SJSA1 (cell line): ENCODE measurements at places on chromosomes 13 and 19. TPM values are rescaled to one million over a fixed set of nuclear protein-coding genes. Genes with fewer than 3 reads are reported as not detected.

FBXO27 gene
- total RNA-seq: 1.5 TPM in 1 of 2 replicates, not detected in the other

ZNF324B gene
- 4.9 and 6.7 TPM in 2 replicates for total RNA-seq

SRRM5 gene
- not detected in 2 replicates for total RNA-seq

UGGT2 gene
- 35.5 and 36.9 TPM in 2 replicates for total RNA-seq

KIR2DL1 gene
- not detected in 2 replicates for total RNA-seq

LRRC63 gene
- not detected in 2 replicates for total RNA-seq

F10 gene
- 3.9 and 4.8 TPM in 2 replicates for total RNA-seq

FLT3LG gene
- total RNA-seq: 0.95 TPM in 1 of 2 replicates, not detected in the other

ADAMTS10 gene
- 6.0 and 6.3 TPM in 2 replicates for total RNA-seq

POMP gene
- 149 and 169 TPM in 2 replicates for total RNA-seq

GRCh38 chr13:82358284-82358683 is 1524.0 kb downstream of the SLITRK1 start:
- no peak for DNase-seq

- DNase-seq: no peak
Observed at GRCh38 chr19:40378509-40378908, 11.5 kb downstream of the HIPK4 start.

- no peak for DNase-seq
Observed at GRCh38 chr13:111895896-111896821, 170.8 kb upstream of the SOX1 start.

- DNase-seq: peak; percentile 25
Observed at GRCh38 chr13:43237616-43238015, 214.2 kb downstream of the DNAJC15 start.

DNA sequence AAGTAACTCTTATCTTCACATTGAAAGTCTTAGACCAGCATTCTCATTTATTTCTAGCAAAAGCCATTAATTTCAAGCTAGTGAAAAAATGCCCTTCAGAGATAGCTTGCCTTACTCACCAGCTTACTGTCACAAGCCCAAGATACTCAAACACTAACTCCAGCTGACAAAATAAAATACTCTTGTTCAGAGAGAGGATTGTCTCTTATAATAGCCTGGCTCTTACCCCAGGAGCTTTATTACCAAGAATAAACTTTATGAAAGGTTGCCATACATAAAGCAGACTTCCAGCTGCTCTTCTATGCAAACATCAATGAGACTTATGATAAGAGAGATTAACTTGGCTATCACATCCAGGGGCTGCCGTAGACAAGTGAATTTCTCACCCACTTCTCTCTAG is 53.6 kb downstream of the XPO4 start:
- DNase-seq: no peak

DNA sequence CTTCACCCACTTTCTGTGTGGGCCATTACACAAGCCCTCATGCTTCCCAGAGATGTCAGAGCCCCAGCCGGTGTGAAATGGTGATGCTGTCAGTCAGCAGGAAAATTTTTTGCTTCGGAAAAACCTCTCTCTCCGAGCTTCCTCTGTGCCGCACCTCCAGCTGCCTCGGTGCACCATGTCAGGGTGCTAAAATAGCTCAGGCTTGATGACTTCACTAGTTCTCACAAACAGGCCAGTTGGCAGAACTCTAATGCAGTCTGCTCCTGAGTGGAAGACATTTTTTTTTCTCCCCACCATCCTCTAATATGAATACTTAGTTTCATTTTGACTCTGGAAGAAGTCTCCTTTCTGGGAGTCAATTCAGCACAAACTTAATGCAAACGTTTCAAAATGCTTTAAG is 71.3 kb downstream of the KLF12 start:
- DNase-seq: no peak

- DNase-seq: no peak
Observed at GRCh38 chr19:22517496-22518411, 95.6 kb upstream of the ZNF98 start.

DNA sequence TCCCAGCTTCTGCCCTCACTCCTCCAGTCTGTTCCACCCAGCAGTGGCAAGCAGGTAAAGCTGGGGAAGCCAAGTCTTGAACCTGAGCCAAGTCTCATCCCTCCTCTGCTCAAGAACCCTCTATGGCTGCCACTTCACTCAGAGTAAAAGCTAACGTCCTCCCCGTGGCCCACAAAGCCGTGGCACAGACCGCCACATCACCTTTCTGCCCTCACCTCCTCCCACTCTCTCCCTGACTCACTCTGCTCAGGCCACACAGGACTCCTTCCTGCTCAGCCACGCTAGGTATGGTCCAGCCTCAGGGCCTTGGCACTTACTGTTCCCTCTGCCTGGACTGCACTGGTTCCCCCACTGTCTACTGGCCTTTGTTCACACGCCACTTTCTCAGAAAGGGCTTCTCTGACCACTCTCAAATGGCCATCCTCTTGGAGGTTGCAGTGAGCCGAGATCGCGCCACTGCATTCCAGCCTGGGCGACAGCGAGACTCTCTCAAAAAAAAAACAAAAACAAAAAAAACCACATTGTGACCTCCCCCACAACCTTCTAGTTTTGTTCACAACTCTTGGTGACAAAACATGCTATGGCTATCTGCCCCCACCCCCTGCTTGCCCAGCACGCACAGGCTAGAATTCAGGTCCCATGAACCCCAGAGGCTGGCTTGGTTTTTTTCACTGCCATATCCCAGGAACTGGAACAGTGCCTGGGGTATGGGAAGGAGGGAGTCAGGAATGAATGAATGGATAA is 15.8 kb downstream of the NDUFB7 start:
- DNase-seq: no peak

DNA sequence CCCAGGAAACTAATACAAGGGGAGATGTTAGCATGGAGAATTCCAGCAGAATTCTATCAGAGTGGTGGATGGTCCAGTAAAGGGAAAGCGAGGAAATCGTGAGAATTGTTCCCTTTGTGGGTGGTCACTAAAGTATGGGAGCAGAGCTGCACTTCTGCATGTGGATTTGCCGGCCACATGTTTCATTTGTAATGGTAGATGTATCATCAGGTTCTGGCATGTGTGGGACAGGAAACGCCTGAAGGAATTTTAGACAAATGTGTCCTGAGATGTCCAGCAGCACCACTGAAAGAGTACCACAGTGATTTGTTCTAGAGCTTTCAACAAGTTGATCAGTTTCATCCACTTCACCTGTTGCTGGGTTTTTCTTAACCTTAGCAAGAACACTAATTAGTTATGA is 308.4 kb downstream of the SHISA2 start:
- DNase-seq: no peak

- no peak for DNase-seq
Observed at GRCh38 chr19:28019371-28019770, 1193.6 kb downstream of the UQCRFS1 start.
